NCI-H1930 (cell line): ENCODE measurements at places on chromosomes 5 and 9.
A peak's percentile ranks its signal among the peaks of the same experiment; 100 is the strongest.

DNA sequence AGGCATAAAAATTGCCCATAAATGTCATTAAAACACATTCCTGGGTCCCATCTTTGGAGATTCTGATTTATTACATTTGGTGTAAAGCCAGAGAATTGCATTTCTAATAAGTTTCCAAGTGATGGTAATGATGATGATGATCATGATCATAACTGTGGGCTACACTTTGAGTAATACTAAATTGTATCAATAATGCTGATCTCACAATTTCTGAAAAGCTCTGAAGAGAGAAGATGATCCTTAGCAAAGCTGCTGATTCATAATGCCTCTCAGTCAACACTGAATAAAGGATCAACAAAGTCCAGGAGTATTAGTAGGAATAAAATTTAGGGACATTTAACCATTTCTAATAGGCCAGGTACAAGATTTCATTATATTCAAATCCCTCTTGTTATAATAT is 434.5 kb downstream of the CAAP1 start:
- DNase-seq = no peak

DNA sequence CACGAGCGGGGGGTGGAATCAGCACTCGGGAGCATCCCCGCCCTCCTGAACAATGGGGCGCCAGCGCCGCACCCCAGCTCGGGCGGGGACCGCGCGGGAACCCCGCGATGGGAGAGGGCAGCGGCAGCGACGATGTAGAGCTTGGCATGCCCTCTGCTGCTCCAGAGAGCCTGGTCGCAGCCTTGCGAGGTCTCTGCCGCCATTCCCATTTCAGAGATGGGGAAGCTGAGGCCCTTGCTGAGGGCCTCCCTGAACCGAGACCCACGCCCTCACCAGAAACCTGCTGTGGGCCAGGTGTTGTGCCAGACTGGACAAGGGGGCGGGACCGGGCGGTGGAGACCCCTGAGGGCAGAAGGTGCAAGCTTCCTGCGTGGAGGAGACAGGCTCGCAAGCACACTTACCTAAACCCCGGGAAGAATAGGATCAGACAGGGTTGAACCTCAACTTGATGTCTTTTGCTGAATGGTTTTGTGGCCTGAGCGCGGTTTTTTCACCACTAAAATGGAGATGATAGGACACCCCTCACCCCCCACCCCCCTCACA is 647 bp upstream of the MEGF9 start:
- no peak for DNase-seq

DNA sequence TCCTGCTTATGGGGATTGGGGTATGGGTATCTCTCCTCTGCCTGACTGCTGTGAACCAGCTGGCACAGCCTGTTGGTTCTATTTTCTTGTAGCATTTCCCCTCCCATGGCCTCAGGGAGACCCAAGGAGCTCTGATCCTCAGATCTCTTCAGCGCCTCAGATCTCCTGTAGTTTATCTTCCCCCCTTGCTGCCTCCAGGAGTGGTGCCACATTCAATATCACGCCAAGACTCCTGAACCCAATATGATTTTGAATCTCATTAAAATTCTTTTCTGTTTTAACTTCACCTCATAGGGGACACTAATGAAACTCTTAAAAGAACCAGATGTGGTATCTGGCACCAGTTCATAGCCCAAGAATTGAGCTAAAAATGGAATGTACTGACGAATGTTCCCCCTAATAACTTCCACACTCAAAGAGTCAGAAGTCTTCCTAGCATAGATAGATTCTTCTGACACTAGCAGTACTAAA is 59.6 kb upstream of the LIFR start:
- no peak for DNase-seq

- DNase-seq = no peak
Observed at GRCh38 chr5:54357408-54358058, 47.2 kb upstream of the ARL15 start.

- no peak for DNase-seq
Observed at GRCh38 chr5:135160036-135160675, 126.1 kb upstream of the PITX1 start.

DNA sequence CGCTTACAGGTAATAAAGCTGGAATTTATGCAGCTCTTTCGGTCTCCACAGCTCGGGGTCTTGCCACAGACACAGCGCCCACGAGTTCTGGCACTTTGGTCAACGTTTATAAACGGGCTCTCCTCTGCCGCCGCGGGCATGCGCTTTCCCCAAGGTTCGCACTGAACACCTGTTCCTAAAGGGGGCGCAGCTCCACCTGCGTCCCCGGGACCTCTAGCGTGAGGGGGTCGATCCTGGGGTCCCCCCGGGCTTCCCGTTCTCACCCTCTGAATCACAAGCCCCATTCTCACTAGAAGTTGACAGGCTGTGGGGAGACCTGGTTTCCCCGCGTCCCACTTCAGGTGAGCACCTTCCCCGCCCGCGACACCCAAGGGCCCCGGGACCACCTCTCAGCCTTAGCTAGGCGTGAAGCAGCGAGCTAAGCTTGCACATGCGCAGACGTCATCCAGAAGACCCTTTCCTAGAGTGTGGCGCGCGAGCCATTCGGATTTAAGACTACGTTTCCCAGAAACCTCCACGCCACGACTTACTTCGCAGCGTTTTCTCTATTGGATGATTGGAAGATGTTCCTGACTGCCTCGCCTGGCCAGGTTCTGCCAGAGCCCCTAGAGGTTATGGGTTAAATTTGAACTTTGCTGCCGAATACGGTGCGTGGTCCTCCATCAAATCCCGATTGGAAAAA is 21.3 kb upstream of the ZNF782 start:
- peak; percentile 96 for DNase-seq

- DNase-seq = no peak
Observed at GRCh38 chr9:130997395-130997684, 11.6 kb upstream of the LAMC3 start.

GRCh38 chr5:66851306-66851705 is 255.1 kb downstream of the MAST4 start:
- DNase-seq = no peak

DNA sequence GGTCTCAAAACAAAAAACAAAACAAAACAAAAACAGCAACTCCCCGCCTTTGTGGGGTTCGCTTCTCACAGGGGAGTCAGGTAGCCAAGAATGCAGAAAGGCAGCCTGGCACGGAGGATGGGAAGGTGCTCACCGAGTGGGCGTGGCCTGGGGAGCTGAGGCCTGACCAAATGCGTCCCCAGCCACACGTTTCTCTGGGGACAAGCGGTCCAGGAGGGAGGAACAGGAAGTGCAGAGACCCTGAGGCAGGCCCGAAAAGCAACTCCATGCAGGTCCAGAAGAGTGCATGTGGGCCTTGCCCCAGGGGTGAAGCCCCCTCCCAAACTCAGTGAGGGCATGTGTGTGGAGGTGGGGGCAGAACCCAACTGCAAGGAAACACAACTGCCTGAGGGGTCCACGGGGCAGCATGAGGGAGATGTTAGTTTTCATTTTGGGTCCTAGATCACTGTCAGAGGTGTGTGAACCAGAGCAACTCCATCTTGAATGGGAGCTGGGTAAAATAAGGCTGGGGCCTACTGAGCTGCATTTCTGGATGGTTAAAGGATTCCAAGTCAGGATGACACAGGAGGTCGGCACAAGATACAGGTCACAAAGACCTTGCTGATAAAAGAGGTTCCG is 2.6 kb upstream of the UAP1L1 start:
- DNase-seq = no peak

DNA sequence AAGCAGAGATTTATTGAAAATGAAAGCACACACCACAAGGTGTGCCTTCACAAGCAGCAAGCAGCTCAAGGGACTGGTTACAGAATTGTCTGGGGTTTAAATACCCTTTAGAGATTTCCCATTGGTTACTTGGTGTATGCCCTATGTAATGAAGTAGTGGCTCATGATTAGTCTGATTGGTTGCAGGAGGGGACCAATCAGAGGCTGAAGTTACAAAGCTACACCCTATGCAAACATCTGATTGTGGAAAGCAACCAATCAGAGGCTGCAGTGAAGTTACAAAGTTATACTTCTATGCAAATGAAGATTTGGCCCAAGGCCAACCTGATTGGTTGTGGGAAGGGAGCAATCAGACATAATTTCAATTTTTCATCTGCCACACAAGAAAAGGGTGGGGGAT is 119.9 kb downstream of the C9orf152 start:
- no peak for DNase-seq

DNA sequence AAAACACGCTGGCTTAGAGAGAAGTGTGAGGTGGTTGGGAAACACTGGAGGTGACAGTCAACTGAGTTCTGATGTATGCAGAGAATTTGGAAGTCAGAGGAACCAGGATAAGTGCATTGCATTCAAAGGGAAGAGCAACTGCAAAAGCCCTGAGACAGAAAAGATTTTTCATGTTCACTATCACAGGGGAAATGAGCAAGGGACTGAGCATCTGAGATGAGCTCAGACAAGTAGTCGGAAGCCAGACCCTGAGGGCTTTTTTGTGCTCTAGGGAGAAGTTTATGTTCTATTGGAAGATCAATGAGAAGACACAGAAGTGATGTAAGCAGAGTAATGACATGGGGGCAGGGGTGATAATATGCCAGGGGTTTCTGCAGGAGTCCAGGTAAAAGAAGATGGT is 97.5 kb downstream of the HTR4 start:
- no peak for DNase-seq

DNA sequence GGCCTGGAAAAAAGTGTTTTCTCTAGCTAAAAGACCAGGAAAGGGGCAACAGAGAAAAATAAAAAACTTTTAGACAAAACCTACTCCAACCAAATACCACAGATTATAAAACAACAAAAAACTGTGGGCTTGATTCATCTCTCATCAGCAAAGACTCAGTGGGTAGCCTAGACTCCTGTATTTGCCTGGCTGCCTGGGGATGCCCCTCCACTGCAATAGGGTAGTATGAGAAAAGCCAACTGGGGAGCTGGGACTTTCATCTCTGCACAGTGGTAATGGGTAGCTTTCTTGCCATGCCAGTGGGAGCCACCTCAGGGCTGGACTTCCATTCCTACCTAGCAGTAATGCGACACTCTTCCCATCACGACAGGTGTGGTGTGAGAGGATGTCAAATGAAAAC is 7.5 kb downstream of the ZNF484 start:
- no peak for DNase-seq

- no peak for DNase-seq
Observed at GRCh38 chr9:92640398-92641091, 29.4 kb downstream of the IPPK start.

DNA sequence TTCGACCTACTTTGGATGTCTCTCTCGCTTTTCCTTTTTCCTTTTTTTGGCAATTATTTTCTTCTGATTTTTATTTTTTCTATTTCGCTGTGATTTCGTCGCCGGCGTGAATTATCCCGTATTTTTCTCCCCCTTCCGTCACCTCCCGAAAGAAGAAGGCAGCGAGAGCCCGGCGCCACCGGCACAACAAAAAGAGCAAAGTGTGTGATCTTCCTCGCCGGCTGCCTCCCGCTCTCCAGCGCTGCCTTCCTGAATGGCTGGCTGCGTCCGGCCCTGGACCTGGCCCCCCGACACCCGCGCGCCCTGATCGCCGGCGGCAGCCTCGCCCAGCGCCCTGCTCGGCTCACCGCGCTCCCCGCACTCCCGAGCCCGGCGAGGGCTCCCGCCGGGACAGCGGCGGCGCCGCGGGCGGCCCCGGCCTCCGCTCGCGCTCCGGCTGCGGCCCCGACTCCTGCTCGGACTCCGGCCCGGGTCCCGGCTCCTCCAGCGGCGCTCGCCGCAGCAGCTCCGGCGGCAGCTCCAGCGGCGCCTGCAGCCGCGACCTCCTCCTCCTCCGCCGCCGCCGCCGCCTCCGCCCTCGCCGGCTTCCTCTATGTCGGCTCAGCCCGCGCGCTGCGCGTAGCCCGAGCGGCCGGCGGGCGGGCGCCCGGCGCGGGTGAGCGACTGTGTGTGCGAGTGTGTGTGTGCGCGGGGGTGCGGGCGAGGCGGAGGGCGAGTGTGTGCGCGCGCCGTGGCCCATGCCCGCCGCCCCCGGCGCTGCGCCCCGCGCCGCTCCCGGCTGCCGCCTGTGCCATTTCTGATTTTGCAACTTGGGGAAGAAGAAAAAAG is 960 bp downstream of the NR2F1 start:
- DNase-seq = peak; percentile 11

- no peak for DNase-seq
Observed at GRCh38 chr9:87280421-87280820, 217.2 kb upstream of the DAPK1 start.

DNA sequence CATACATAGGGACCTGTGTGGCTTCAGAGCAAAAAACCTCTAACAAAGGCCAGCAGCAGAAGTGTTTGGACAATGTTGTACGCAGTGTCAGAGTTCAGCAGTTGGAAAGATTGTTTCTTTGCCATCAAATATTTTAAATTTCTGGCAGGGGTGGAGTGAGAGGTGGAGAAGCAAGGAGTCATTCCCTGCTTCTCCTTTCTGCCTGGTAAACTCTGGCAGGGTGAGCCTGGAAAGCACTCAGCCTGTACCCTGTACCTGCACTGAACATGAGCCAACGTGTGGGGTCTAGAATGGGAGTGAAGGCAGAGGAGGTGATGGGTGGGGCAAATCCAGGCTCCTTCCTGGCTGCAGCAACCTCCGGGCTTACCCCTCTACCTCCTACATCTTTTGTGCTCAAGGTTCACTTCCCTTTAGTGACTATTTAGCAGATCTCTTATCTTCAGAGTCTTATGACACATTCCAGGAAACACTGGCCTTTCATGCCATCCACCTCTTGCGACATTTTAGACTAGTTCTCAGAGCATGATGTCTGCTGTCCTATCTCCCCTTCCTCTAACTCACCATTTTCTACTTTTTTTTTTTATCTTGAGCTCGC is 445.0 kb upstream of the PIK3R1 start:
- no peak for DNase-seq

- no peak for DNase-seq
Observed at GRCh38 chr9:26229324-26230054, 551.2 kb upstream of the TUSC1 start.

DNA sequence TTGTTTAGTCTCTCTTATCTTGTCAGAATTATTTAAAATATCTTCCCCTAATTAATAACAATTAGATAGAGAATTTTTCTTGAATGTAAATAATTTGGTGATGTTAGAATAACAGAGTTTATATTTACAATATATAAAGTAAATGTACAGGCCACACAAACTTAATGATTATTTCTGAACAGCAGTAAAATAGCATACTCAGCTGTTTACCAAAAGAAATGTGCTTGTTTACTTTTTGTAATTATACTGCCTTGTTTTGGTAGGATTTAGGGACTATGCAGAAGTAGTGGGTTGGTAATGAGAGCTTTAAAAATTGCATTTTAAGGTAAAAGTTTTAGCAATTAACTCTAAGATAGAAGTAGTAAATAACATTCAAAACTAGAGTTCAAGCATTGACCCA is 17.4 kb downstream of the NDFIP1 start:
- DNase-seq = no peak

DNA sequence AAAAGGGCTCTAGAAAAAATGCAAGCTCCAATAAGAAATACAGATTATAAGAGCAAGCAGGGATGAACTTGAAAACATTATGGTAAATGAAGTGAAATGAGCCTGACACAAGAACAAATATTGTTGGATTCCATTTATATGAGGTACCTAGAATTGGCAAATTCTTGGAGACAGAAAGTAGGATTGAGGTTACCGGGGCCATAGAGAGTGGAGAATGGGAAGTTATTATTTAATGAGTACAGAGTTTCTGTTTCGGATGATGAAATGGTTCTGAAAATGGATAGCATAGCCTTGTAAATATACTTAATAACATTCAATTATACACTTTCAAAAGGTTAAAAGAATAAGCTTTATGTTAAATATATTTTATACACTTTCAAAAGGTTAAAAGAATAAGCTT is 75.6 kb upstream of the SLC12A2 start:
- no peak for DNase-seq
